ENCODE measurements at places on chromosomes 12 and 14.

- peak; percentile 74 for DNase-seq
These were observed 143.7 kb downstream of the ASCL4 start for GRCh38 chr12:107917912-107918800.

GRCh38 chr14:105489542-105490266 lies 1.3 kb upstream of the TEDC1 start:
- peak; percentile 92 for DNase-seq

GRCh38 chr14:96826818-96827217 lies 29.6 kb downstream of the VRK1 start:
- DNase-seq: no peak

GRCh38 chr12:19752712-19753111 lies 313.4 kb downstream of the AEBP2 start:
- no peak for DNase-seq

DNA sequence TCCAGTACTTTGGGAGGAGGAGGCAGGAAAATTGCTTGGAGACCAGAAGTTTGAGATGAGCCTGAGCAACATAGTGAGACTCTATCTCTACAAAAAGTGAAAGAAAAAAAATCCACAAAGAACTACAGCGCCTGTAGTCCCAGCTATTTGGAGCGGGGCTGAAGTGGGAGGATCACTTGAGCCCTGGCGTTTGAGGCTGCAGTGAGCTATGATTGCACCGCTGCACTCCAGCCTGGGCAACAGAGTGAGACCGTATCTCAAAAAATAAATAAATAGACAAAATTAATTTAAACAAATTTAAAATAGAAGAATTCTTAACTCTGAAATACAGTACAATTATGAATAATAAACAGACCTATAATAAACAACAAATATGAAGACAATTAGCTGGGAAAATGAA lies 40.9 kb downstream of the ATL1 start:
- peak; percentile 9 for DNase-seq

DNA sequence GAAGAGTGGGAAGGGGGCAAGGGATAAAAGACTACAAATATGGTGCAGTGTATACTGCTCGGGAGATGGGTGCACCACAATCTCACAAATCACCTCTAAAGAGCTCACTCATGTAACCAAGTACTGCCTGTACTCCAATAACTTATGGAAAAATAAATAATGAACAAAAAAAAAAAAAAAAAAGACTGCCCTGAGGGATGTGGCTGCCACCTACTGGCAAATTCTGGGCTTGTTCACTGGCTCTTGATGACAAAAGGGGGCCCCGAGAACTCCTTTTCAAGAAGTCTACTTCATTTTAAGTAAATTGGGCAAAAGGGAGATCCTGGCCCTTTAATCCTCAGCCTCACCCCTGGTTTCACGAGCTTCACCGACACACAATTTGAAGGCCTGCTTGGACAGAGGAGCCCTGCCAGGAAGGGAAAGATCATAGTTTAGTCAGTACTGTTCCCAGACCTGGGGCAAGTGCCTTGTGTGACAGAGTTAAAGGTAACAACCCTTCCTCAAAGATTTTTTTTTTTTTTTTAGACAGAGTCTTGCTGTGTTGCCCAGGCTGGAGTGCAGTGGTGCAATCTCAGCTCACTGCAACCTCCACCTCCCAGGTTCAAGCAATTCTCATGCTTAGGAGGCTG lies 26.1 kb upstream of the STAC3 start:
- peak; percentile 40 for DNase-seq

- no peak for DNase-seq
These were observed 283.7 kb upstream of the PRKD1 start for GRCh38 chr14:30211326-30211725.

DNA sequence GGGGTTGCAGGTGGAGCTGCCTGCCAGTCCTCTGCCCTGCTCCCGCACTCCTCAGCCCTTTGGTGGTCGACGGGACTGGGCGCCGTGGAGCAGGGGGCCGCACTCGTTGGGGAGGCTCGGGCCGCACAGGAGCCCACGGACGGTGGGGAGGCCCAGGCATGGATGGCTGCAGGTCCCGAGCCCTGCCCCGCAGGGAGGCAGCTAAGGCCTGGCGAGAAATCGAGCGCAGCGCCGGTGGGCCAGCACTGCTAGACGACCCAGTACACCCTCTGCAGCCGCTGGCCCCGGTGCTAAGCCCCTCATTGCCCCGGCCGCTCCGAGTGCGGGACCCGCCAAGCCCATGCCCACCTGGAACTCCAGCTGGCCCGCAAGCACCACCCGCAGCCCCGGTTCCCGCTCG lies 221.8 kb downstream of the BTG1 start:
- DNase-seq: no peak

DNA sequence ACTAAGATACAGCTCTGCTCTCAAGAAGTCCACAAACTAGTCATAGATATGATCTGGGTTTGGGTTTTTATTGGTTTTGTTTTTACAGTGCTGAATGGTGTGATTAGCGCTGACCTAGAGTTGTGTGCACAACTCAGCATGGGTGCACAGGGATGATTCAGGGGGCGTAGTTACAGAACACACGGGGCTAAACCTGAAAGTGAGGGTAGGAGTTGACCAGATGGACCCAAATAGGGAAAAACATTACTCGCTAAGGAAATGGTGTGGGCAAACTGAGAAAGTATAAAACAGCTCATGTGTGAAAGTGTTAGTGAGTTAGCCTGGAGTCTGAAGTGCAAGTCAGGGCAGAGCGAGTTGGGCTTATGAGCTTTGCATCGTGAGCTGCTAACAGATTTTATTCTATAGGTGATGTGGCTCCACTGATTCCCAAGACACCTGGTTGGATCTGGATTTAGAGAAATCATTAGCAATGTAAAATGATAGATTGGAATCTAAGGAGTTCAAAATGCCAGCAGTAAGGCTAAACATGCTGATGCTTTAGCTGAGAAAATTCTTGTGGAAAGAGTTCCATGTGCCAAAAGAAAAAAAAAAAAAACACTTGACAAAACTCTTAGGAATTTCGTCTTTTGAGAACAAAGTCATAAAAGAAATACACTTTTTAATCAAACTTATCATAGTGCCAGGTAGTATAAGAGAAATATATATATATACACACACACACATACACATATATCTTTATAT lies 134.9 kb downstream of the SLC5A8 start:
- DNase-seq: no peak

DNA sequence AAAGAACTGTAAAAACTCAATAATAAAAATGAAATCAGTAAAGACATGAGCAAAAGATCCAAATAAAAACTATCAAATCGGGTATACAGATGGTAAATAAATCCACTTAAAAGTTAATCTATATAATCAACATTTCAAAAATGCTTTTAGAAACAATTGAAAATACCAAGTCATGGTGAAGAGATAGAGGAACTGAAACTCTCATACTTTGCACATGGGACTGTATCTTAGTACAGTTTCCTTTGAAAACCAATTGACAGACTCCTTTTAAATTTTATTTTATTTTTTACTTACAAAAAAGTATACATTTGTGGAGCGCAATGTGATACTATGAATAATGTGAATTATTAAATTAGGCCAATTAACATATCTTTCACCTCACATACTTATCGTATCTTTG lies 98.6 kb upstream of the FAR2 start:
- no peak for DNase-seq

DNA sequence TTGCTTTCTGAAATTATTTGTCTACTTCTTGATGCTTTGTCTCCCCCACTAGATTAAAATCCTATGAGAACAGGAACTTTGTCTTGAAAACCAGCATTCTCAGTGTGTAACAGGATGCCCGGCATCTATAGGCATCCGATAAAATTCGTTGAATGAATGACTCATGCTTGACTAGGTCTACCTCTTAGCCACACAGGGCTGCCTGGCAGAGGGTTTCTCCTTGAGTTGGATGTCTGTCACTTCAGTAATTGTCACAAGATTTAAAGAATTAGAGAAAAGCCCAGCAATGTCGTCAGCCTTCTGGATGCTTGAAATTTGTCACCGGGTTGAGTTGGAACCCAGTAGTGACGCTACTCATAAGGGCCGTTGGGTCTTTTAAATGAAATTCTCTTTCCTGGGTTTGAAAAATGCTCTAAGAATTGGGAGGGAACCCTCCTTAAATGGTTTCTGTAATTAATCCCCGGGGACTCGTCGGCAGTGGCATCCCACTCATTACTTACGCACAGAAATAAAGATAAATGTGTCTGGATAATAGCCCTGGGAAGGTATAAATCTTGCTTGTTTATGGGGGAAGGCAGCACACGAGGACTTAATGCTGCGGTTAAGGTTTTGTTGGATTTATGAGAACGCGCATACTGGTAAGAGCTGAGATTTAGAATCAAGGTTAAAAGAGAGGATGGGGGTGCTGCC lies 194.1 kb downstream of the AACS start:
- DNase-seq: no peak
